ENCODE measurements at places on chromosomes 2 and 18.

DNA sequence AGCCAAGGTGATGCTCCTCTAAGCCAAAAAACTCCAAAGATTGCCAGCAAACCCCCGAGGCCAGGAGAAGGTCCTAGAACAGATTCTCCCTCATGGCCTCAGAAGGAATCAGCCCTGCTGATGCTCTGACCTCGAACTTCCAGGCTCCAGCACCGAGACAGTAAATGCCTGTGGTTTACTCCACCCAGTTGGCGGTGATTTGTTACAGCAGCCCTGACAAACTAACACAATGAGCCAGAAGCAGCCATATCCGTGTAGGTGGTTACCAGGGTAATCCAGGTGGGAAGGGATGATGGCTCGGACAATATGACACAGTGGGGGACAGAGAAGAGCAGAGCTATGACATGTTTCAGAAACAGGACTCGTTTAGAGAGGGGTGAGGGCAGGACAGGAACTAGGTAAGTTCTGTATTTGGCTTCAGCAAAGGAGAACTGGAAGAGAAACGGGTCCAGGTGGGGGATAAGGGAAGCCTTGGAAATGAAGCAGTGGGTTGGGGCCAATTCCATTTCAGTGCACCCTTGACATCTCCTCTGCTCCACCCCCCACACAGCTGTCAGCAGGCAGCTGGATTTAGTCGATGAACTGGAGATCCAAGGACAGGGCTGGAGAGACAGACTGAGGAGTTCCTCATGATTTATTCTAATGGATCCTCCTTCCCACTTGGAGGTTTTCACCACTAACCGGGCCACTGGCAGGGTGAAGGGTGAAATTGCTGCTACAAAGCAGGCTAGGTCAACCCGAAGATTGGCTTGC is 179.7 kb upstream of the SH3BP4 start:
- no peak for DNase-seq

DNA sequence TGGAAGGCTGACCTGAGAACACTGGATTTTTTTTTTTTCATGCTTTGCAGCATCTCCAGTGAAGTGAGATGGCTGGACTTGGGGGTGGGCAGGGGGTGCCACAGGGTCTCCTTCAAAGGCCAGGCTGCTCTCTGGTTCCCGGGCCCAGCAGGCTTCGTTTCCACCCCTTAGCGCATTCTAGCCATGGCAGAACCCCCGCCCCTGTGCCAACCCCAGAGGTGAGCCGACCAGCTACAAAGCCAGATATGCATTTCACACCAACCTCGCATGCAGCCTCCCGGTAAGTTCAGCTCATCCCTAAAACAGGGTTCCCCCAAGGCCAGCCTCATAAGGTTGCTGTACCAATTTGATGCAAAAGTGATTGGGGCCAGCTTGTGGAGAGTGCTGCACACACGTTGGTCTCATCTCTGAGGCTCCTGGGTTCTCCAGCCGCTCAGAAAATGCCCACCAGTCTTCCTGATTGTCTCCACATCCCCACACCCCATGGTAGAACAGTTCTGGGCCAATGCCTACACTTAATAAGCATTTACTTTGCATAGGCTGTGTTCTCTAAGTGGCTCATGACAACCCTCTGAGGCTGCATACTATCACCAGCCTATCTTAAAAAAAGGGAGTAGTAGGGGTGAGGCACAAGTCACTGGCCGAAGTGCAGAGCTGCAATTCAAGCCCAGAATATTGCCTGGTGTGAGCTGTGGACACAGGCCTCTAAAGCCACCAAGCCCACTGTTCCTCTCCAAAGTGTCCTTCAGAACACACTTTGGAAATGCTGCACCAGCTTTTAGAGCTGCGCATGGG is 23.3 kb downstream of the SMAD7 start:
- DNase-seq, result no peak

GRCh38 chr2:124961132-124961531 is 936.0 kb downstream of the CNTNAP5 start:
- DNase-seq, result no peak

- DNase-seq, result no peak
These were observed 103.3 kb downstream of the POLR1A start for GRCh38 chr2:86002375-86002774.

GRCh38 chr2:45450634-45451033 is 160.4 kb downstream of the SRBD1 start:
- DNase-seq, result no peak

- no peak for DNase-seq
These were observed 22.8 kb upstream of the IL37 start for GRCh38 chr2:112887964-112888749.

GRCh38 chr2:9281145-9281544 is 74.5 kb downstream of the ASAP2 start:
- DNase-seq, result no peak

- no peak for DNase-seq
These were observed 7.9 kb downstream of the MFSD6 start for GRCh38 chr2:190415794-190416775.

- DNase-seq, result no peak
These were observed 102.8 kb downstream of the SMAD7 start for GRCh38 chr18:48847807-48848486.

- DNase-seq, result no peak
These were observed 23.3 kb upstream of the LMAN1 start for GRCh38 chr18:59382383-59382782.

GRCh38 chr2:209456489-209456888 is 32.6 kb downstream of the MAP2 start:
- DNase-seq, result no peak

DNA sequence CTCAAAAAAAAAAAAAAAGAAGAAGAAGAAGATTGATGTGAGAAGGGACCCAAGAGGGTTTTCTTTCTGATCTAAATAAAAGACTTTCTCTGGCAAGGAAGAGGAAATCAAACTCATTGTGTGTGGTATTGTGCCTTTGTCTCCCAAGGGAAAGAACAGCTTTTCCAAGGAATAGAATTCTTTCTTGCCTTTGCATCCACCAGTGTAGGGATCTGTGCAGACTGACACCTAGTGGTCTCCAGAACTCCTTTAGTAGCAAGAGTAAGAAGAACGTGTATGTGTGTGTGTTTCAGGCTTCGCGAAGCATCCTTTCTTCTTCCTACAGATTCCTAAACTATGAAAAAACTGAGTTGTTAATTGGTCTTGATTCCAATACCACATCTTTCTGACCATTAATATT is 33.5 kb upstream of the CRIM1 start:
- no peak for DNase-seq

DNA sequence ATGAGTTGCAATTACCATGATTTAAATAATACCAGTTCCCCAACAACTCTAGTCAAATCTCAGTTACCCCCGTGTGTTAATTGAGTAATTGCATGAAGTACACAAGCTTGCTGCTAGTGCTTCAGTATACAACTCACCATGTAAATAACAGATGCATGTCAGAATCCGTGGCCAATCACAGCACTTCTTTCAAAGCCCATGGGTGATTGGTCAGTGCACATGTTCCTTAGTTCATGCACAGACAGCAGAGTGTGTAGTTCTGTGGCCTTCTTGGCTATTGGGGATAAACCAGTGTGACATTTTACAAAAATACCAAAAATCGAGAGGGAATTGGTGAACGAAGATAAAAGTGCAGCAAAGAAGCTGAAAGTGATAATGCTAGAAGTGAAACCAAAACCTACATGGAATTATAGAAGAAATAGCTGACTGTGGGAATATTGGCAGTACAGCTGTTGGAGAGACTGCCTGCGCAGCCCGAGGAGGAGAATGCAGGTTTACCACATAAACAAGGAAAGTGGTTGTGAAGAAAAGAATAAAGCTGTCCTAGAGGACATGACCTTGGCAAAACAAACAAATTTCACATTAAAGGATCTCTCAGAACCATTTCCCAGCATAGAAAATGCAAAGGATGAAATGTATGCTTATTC is 59.4 kb downstream of the NEDD4L start:
- DNase-seq, result no peak

GRCh38 chr2:68926796-68927195 is 25.9 kb downstream of the GKN2 start:
- no peak for DNase-seq

DNA sequence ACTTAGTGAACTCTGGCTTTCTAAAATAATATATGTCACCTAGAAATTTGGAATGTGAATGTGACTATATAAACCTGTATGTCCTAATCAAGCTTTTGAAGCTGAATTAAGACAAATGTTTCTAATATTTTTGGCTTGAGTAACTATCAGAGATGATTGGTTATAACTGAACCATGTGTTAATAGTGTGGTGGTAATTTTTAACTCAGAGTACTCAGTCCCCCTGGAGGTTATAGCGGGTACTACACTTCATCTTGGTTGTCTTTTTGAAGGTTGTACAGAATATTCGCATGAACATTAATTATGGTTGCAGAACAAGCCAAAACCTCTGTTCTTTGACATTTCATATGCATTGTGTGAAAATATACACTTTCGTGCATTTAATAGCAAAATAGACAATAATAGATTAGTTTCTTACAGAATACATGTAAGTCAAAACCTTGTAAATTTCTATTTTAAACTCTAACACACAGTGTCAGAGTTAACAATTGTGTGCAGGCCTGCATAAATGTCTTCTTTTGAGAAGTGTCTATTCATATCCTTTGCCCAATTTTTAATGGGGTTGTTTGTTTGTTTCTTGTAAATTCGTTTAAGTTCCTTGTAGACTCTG is 86.0 kb downstream of the OSBPL6 start:
- no peak for DNase-seq

- DNase-seq, result no peak
These were observed 163.5 kb upstream of the CXCR4 start for GRCh38 chr2:136281281-136282114.

DNA sequence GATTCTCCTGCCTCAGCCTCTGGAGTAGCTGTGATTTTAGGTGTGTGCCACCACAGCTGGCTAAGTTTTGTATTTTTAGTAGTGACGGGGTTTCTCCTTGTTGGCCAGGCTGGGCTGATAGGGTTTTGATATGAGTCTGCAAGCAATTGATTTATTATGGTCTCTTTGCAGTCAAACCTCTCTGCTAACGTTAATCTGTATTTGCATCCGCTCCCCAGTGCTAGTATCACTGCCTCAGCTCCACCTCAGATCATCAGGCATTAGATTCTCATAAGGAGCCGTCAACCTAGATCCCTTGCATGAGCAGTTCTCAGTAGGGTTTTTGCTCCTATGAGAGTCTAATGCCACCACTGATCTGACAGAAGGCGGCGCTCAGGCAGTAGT is 19.0 kb downstream of the HAT1 start:
- no peak for DNase-seq

DNA sequence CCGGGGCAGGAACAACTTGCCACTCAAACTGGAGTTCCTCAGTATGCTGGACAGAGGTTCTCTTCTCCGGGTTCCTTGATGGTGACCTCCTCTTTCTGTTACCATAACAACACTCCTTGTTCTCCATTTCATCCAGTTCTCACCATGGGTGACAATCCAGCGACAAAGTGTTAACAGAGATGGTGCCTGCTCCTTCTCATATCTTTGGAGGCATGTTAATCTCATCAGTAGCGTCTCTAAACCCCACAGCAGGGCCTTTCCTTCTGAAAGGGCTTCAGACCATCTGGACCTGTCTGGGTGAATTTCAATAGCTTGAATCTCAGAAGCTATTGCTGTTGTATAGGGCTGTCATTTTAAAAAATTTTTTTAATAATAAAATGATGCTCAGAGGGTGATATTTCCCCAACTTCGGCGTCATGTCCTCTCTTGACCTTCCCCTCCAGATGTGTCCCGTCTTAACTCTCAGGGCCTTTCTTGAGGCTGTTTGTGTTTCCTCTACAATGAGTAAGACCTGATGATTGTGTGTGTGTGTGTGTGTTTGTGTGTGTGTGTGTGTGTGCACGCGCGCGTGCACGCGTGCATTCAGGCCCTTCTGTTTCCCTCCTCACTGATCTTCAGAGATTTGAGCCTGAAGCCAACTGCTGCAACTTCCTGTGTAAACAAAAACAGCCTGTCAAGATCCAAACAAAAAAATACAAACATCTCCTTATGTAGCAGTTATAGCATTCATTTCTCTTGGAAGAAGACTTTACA is 24.3 kb upstream of the CETN1 start:
- no peak for DNase-seq

- DNase-seq, result no peak
These were observed 124.2 kb downstream of the SPP2 start for GRCh38 chr2:234174742-234175141.

GRCh38 chr18:76616373-76616772 is 121.3 kb upstream of the ZNF516 start:
- no peak for DNase-seq

GRCh38 chr2:240962300-240963064 is 35.9 kb upstream of the SNED1 start:
- DNase-seq, result no peak

GRCh38 chr2:235672720-235673119 is 178.9 kb downstream of the AGAP1 start:
- DNase-seq, result no peak

DNA sequence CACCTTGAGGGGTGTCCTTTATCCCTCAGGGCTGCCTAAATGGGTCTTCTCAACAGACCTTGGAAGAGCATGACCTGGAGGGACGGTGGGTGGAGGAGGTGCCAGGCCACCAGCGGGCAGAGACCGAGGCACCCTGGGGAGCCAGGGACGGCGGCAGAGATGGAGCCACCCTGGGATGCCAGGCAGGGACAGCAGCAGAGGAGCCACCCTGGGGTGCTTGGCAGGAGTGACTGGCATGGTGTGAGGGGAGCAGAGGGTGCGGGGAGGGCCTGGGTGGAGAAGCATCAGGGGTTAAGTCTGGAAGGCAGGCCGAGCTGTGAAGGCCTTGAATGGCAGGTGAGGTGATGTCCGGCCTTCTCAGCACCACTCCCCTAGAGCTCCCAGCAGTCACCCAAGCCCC is 56.1 kb downstream of the CIB4 start:
- no peak for DNase-seq

- DNase-seq, result no peak
These were observed 63.5 kb downstream of the TXNL1 start for GRCh38 chr18:56574861-56575260.

GRCh38 chr2:19098467-19099160 is 259.8 kb downstream of the OSR1 start:
- no peak for DNase-seq

- no peak for DNase-seq
These were observed 290.0 kb upstream of the CXCR4 start for GRCh38 chr2:136407952-136408318.

GRCh38 chr2:164737612-164738081 is 104.0 kb downstream of the COBLL1 start:
- DNase-seq, result no peak

DNA sequence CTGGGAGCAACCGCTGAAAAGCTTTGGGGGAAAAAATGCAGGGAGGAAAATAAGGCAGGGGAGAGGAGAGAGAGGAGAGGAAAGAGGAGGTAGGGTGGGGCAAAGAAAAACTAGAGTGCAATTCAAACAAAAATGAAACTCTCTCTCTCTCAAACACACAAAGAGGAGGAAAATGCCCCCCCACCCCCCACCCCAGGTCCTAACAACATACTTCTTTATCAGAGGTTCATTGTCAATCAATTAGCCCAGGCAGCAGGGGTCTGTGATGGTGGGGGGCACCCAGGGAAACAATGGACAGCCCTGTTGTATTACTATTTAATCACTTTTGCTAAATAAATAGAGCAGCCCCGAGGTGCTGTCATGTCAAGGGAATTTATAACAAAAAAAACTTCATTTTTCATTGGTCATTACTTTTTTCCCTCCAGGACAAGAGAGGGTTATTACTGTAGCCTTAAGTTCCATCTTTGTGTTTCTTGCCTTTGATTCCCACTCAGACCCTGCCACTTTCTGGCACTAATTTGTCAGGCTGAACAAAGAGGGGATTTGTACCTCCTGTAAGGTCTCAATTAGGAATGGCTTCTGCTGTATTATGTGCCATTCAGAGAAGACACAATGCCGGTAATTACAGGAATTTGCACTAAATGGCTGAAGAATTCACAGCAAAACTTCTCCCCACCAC is 55.0 kb downstream of the PLEKHM3 start:
- no peak for DNase-seq
